ENCODE measurements at places on chromosomes 5 and 9.

DNA sequence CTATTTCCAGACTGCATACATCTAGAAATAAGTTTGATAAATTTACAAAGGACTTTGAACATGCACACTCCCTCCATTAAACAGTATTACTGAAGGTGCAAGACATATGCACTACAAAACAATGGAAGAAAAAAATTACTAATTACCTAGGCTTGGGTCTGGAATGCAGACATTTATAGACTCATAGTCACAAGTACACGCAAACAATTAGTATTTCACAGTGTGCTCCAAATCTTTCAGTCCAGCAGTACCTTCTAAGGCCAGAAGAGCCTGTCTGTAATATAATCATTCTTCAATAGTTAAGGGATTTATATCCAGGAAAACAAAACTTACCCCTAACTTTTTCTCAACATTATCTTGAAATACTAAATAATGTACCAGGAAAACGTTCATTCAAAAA lies 11.2 kb downstream of the RICTOR start:
- no peak for DNase-seq

- no peak for DNase-seq
Measured at GRCh38 chr5:72552041-72552557, 44.9 kb upstream of the ZNF366 start.

GRCh38 chr9:110622368-110622767 lies 42.8 kb upstream of the SVEP1 start:
- DNase-seq: no peak

DNA sequence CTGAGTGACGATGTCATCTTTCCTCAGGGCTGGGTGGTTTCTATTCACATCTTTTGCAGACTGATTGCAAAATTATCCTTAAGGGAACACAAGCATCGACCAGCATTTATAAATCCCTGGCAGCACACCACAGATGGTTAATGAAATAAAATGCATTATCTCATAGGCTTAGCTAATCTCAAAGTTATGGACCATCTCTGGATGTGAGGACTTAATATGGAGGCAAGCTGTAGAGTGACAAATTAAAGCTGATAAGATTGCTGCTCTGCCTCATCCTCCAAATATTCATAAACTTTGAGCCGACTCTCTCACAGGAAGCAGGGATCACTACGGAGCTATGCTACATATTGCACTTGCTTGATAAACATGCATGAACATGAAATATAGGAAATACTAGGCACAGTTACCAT lies 663.2 kb upstream of the RGMB start:
- no peak for DNase-seq

DNA sequence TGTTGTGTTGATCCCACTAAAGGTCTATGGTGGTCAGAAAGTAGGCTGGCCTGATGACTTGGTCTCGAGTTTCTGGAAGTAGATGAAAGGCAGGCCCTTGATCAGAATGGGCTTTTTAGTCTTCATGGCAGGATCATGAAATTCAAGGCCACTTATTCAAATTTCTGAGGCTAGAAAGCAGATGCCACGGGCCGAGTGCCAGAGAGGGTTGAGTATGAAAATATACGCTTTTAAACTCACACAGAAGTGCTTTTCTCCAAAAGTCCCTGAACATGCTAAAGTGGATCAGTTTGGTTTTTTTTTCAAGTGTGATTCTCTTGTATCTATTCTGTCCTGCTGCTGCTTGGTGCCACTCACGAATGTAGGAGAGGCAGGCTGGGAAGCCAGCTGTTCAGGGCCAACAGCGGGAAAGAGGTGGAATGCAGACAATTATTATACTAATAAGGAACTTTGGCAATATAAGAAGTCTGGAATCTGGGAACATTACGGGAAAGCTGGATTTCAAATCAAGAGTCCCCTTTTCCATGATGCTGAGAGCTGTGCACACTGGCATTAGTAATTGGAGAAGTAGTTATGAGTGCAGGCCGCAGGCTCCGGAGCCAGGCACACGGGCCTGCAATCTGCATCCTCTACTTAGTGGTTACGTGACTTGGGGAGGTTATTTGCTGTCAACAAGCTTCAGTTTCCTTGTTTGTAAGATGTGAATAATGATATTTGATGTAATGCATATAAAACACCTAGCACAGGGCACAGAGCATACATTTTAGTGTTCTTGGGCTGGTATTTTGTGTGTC lies 95.8 kb downstream of the LMNB1 start:
- no peak for DNase-seq

DNA sequence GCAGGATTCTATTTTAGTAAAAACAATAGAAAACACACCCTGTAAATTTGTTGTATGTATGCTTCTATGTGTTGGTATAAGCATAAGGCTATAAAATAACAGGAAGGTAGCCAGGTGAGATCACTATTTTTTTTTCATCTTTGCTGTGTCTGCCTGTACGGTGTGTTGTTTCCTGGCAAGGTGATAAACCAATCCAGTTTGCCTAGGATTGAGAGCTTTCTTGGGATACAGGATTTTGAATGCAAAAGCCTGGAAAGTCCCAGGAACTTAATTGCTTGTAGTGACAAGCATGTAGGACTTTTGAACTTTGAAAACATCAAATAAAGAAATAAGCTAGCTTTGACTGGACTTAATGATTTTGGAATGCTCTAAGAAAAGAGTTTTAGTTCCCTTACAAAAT lies 83.3 kb upstream of the RORB start:
- DNase-seq: no peak

DNA sequence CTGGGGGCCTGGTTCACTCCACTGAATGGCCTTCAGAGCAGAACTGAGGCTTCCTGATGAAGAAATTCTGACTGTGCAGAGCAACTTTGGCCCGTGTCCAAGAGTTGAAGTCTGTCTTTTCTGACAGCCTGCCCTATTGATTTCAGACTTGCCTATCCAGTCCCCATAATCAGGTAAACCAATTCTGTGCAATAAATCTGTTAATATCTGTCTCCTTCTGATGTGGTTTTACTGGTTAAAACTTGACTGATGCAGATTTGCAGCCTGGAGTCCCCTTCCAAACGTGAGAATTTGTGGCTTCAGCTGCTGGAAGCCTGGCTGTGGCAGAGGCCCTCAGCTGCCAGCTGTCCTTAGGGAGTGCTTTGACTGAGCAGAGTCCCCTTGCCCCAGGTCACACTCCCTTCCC lies 283.9 kb upstream of the ANKRD55 start:
- DNase-seq: peak; percentile 62

GRCh38 chr5:5132234-5132633 lies 7.9 kb upstream of the ADAMTS16 start:
- DNase-seq: no peak

GRCh38 chr5:135553688-135554462 lies 18.1 kb upstream of the NEUROG1 start:
- DNase-seq: peak; percentile 43

- no peak for DNase-seq
Measured at GRCh38 chr5:138303372-138303771, 28.2 kb downstream of the CDC25C start.

GRCh38 chr5:15604986-15605385 lies 105.0 kb downstream of the FBXL7 start:
- DNase-seq: no peak

DNA sequence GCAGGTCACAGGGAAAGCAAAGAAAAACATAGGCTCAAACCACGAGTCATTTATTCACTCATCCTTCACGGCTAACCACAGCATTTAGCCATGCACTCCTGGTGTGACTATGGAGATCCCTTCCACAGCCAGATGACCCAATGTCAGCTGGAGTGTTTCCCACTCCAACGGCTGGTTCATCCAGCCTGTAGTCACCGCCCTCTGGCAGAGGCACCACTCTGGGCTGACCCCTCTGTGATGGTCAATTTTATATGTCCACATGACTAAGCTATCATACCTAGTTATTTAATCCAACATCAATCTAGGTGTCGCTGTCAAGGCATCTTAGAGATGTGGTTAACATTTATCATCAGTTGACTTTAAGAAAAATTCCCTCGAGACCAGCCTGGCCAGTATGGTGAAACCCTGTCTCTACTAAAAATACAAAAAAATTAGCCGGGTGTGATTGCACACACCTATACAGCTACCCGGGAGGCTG lies 9.5 kb upstream of the PHF19 start:
- no peak for DNase-seq

GRCh38 chr9:133906932-133907910 lies 84.9 kb downstream of the VAV2 start:
- peak; percentile 45 for DNase-seq

GRCh38 chr9:4815381-4815956 lies 22.7 kb downstream of the RCL1 start:
- no peak for DNase-seq

GRCh38 chr9:32877103-32877502 lies 93.8 kb downstream of the TMEM215 start:
- no peak for DNase-seq

GRCh38 chr5:135386886-135387628 lies 12.0 kb downstream of the MACROH2A1 start:
- peak; percentile 66 for DNase-seq

DNA sequence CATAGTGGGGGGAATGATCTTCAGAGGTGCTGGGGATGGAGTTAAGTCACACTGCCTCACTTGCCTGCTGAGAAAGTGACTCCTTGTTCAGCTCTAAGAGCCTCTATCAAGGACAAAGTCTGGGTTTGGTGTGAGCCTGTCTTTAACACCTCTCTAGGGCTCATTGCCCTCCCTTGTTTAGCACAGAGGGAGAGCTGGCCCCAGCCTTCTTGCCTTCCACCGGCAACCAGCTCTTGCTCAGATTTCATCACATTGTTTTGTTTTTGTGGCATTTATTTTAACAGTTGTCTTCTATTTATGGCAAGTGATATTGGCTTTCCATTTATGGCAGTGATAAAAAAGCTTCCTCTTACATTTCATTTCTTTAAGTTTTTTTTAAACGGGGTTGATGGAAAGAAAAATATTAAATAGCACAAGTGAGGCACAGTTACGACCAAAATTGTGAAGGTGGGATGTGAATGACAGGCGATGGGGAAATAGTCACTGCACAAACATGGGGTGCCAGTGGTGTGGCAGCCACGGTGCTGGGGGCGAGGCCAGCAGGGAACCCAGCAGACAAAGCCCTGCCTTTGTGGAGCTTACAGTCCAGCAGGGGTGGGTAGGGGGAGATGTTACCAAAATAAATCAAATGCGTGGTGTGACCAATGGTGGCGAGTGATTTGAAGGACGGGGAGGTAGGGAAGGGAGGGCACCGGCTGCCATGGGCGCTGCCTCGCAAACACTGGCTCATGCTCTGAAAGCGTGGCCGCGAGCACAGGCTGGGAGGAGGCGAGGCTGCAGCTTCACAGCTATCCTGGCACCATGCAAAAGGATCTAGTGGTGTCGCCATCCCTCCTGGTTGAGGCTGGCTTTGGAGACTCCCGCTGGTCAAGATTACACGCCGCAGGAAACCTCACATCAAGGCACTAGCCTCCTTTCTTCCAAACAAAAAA lies 21.2 kb upstream of the UNC5A start:
- DNase-seq: no peak

DNA sequence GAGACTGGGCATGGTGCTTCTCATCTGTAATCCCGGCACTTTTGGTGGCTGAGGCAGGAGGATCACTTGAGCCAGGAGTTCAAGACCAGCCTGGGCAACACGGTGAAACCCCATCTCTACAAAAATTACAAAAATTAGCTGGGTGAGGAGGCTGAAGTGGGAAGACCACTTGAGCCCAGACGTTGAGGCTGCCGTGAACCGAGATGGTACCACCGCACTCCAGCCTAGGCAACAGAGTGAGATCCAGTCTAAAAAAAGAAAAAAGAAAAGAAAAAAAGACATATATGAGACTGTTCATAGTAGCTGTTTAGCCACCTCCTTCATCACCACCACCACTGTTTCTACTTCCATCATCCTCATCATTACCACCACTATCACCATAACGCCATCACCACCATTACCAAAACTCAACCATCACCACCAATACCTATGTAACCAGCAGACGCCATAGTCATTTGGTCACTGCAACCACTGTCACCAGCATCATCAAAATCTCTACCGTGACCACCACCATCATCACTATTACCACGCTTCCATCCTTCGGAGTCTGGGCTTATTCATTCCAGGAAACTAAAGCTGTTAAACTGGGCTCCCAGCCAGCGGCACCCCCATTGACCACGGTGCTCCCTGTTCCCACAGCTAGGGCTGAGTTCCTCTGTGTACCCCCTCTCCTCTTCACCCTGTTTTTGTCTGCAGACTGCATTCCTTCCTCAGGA lies 8.4 kb upstream of the KIF12 start:
- no peak for DNase-seq

GRCh38 chr5:75366787-75367186 lies 29.8 kb downstream of the HMGCR start:
- DNase-seq: no peak

- DNase-seq: no peak
Measured at GRCh38 chr9:101055516-101055915, 27.0 kb downstream of the PLPPR1 start.

DNA sequence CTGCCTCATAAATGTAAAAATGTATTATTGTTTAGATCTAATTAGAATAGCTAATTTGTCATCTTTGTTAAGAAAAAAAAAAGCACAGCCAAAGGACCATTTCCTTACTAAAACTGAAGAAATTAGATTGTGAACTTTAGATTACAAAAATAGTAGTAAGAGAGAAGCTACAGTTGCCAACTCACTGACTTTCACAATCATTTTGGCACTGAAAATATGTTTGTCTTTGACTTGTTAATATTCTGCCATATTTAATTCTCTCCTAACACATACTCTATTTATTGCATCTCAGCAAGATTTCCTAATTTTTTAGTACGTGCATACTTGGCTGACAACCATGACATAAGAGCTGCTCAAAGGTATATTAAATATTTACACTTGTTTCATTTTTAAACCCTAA lies 297.1 kb downstream of the TUSC1 start:
- DNase-seq: no peak

DNA sequence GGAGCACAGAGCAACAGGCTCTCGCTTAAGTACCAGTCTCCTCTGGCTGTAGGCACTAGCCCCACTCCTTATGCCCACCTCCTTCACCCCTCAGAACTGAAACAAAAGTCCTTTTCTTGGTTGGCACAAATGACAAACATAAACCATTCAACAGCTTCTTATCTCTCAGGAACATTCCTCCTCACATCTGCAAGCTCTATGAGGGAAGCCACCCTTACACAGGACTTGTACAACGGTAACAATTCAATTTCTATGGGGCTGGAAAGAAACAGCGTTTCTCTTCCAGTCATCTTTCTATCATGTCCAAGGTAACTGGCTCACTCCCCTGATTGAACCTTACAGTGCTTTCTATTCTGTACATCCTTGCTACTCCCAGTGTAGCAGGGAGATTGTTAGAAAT lies 74.1 kb downstream of the CSF2 start:
- DNase-seq: no peak

GRCh38 chr9:115649991-115650472 lies 503.6 kb upstream of the PAPPA start:
- peak; percentile 89 for DNase-seq

GRCh38 chr5:113162208-113162607 lies 185.6 kb downstream of the DCP2 start:
- DNase-seq: no peak

GRCh38 chr5:63923914-63924313 lies 38.3 kb downstream of the HTR1A start:
- no peak for DNase-seq

- DNase-seq: no peak
Measured at GRCh38 chr9:89679016-89679415, 74.2 kb downstream of the GADD45G start.

DNA sequence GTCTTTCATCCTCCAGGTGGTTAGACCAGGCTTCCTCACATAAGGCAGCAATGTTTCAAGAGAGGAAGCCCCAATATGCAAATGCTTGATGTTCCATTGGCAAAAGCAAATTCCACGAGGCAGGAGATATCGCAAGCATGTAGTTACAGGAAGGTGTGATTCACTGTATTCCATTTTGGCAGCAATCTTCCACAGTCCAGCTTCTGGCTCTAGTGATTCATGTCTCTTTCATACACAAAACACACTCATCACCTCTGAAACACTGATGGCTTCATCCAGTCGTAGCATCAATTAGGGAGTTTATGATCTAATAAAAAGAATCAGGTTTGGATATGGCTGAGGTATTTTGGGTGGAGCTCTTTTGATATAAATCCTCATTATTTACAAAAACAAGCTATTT lies 552.2 kb upstream of the RIOK2 start:
- DNase-seq: no peak
